ENCODE measurements at places on chromosomes 6 and 20.

- no peak for DNase-seq
Measured at GRCh38 chr6:139354189-139354588, 20.3 kb downstream of the CITED2 start.

DNA sequence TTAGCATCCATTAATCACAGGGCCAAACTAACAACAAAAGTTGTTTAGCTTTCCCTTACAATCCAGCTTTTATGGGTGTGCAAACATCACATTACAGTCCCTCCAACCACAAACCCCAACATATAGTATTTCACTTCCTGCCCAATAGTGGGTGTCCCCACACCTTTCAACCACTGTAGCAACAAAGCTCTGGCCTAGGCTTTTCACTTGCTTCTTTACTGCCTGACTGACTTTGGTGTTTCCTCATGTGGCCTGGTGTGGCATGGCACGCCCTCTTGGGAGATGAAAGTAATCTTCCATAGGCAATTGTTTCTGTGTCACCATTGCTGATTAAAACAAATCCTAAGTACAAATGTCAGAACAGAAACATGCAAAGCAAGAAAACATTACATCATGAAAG lies 46.3 kb downstream of the MCM8 start:
- no peak for DNase-seq

DNA sequence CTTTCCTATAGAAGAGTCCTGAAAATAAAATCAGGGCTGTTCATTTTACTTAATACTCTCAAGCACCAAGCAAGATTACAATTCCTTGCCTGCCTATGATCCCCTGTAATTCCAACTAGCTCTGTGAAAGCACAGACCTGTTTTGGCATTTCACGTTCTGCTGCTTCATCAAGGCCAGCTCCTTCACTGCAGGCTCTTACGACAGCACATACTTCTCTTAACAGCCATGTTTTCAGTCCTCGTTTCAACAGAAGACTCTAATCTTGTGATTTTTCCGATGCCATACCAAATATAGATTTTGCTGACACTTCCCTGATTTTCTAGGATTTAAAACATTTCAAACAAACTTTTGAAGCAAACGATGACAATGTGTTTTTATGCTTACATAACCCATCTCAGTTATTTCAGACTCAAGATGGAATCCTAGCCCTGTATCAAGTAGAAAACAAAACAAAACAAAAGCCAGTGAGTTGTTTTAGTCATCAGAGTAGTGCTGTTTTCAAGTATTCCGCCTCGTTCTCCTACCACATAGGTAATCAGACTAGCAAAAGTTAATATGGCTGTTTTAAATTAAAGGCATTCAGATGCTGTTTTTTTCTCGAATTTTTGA lies 616.5 kb upstream of the CITED2 start:
- no peak for DNase-seq

- peak; percentile 74 for DNase-seq
Measured at GRCh38 chr6:6057442-6058053, 50.8 kb upstream of the NRN1 start.

- DNase-seq, result no peak
Measured at GRCh38 chr20:61251529-61252393, at the start of gene CDH4. Gene CDH4 (plus strand): TSS chr20:61252261.

GRCh38 chr20:36871640-36872570 lies 4.0 kb upstream of the TLDC2 start:
- no peak for DNase-seq

DNA sequence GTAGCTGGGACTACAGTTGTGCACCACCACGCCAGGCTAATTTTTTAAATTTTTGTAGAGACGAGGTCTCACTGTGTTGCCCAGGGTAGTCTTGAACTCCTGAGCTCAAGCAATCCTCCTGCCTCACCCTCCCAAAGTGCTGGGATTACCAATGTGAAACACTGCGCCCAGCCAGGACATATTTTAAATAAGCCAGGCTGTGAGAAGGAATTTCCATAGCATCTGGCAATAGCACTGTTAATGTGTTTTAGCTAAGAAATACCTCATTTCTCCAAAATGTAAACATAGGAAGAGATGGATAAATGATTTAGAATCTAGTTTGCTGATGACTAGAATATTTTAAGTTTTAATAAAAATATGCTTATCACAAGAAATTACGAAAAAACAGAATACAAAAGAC lies 27.0 kb upstream of the SLA2 start:
- DNase-seq, result no peak

- no peak for DNase-seq
Measured at GRCh38 chr20:34746674-34747073, 42.5 kb downstream of the TP53INP2 start.

DNA sequence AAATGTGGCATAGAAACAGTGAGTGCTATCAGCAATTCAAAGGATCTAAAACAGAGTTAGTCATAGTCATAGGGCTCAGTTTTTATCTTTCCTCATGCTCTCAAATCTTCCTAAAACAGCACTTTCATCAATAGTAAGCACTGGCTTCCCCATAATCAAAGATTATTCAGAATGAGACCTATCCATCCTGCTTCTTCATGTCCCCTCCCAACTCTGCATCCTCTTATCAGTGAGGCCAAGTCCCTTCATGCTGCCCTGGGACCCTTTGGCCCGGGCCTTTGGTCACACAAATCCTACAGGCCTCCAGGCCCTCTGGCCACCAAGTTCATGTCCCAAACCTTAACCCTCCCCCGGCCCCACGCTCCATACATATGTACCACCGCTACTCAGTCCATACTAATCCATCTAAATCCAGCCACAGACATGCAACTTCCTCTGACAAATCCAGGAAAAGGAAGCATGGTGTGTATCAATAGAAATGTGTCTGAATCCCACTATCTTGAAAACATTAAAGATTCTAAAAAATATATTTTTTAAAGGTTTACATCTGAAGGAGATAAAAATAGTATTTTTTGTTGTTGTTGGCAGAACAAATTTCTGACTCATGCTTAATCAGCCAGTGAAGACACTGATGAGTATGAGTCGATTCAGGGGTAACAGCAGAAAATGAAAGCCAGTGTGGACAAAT lies 143.5 kb downstream of the PDE7B start:
- DNase-seq, result no peak

GRCh38 chr6:27726619-27727023 lies 185.6 kb downstream of the OR2B2 start:
- DNase-seq, result no peak

DNA sequence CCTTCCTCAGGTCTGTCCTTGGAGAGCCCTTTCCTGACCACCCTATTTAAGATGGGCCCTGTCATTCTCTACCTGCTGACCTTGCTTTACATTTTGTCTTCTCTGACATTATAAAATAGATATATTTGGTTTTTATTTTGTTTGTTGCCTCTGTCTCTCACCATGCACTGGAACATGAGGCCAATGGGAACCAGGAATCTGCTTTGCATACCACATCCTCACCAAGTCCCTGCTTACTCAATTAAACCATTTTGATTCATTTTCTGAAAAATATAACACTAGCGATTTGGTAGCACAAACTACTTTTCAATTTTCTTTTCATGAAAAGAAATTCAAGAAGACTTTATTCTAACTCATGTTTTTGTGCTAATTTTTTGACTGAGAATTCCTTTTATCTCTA lies 32.8 kb upstream of the POPDC3 start:
- no peak for DNase-seq

- no peak for DNase-seq
Measured at GRCh38 chr6:106747139-106747538, 117.8 kb downstream of the QRSL1 start.

- peak; percentile 33 for DNase-seq
Measured at GRCh38 chr20:16517946-16518783, 55.1 kb downstream of the KIF16B start.

- DNase-seq, result no peak
Measured at GRCh38 chr6:148021699-148022098, 320.9 kb upstream of the SASH1 start.

- DNase-seq, result no peak
Measured at GRCh38 chr6:137286916-137287315, 67.7 kb upstream of the IFNGR1 start.

DNA sequence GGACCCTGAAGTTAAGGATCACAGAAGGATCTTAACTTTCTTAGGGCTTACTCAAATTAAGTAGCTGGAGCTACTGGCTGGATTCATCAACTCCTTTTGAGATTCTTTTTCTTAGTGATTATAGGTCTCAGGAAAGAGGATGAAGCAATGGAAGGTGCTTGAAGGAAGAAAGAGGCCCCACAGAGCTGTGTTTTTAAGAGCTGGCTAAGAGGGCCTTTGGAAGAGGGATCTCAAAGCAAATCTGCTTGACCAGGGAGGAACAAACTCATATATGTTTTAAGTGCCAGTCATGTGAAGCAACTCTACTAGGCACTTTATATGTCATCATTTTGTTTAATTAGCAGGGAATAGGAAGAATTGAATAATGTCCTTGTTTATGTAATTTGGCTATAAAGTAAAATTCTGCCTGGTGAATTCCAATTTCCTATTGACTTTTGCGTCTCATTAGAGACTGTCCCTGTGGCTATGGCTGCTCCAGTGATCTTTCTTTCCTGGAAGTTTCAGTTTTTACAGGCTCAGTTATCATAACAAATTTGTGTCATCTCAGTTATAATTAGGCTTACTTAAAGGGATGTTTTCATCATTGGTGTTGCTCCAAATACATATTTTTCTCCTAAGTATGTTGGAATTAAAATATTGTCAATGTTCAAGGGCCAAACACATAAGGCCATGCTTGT lies 222.8 kb upstream of the CITED2 start:
- DNase-seq, result no peak

DNA sequence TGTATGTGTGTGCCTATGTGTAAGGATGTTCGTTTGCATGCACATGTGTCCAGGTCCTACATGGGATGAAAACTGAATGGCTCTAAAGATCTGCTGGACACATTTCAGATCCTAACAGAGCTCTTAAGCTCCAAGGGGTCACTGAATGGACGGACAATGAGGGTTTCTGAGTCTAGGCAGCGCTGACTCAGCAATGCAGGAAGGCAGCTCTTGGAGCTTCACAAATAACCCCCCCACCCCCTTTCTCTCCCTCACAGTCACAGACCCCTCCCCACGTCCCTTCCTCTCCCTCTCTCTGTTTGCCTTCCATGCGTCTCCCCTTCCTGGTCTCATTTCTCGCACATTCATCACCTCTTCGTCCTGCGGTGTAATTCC lies 369.8 kb downstream of the PREX1 start:
- no peak for DNase-seq

DNA sequence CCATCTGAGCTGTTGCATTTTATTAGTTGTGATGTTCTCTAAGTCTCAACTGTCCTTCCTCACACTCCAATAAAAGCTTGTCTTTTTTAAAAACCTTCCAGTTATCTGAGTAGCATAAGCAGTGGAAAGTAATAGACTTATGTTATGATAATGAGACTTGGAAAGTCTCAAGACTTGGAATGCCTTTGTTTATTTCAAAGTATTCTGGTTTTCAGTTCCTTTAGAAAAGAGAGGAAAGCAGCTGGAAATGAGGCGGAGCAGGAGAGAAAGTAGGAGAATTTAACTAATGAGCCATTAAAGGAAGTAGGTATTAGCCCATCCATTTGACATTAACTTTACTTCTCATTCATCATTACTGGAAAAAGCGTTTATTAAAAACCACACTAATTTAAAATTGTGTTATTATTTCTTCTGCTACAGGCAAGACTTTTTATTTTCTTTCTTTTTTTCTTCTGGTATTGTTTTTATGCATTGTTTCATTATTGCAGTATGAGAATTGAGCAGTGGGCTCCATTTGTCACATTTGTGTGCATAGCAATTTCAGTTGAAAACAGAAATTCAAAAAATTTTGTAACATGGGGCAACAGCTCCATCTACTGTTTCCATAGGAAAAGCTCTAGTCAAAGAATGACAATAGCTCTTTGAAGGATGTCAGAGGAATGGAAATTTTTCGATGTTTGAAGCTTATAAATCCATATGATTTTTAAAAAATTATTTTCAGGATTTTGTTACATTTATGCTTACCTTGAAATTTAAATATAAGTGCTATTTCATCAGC lies 194.8 kb downstream of the COL9A1 start:
- peak; percentile 55 for DNase-seq

DNA sequence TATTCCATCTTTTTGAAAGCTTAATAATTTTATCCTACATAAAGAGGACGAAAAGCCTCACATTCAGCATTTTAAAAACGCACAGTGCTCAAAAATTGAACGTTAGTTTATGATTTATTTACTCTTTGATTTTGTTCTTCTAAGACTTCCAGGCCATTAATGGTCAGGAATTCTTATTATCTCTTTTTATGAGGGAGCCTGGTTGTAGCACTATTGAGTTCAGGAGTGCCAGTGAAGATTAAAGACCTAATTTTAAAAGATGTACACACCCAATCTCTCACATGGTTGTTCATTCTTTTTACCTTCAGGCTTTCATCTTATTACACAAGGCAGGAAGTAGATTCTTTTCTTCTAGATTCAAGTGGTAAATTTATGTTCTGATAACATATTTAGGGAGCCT lies 68.6 kb downstream of the HDDC2 start:
- DNase-seq, result no peak

- no peak for DNase-seq
Measured at GRCh38 chr6:40146902-40147301, 212.6 kb upstream of the MOCS1 start.

DNA sequence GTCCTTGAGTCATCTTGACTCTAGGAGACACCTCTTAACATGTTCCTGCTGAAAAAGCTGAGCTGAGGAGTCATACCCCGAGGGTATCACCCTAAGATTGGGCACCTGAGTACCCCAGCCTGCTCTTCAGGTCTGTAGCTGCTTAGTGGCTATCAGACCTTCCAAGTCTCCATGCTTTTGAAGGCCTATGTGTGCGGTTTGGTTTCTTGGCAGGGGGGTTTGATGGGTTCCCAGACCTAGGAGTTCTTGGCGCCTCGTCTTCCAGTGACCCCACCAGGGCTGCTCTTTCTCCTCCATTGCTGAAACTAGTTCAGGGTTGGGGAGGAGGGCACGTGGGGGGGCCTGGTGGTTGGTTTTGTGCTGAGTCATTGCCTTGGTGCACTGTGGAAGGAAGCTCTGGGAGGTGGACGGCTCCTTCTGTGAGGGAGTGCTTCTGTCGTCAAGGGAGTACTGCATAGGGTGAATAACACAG lies 20.1 kb downstream of the IGF2R start:
- DNase-seq, result no peak

GRCh38 chr20:49179368-49180277 lies 8.5 kb downstream of the STAU1 start:
- DNase-seq, result no peak
